ENCODE measurements at places on chromosomes 3 and 15. TPM values are rescaled to one million over a fixed set of nuclear protein-coding genes. Genes with fewer than 3 reads are reported as not detected.

The NR1I2 gene
- under 0.01 TPM for total RNA-seq

The KLHL6 gene
- not detected for total RNA-seq

The FAM240A gene
- total RNA-seq = not detected

GRCh38 chr3:132325103-132325606, 7.9 kb downstream of the ACP3 start:
- no peak overlapping the region for H3K27ac ChIP-seq
- no peak for DNase-seq
- H3K36me3 ChIP-seq = no peaks in the 10 kb centered on the region

GRCh38 chr15:67009576-67010569, 55.5 kb upstream of the SMAD3 start:
- no peaks in the 10 kb centered on the region for H3K4me1 ChIP-seq
- no peaks in the 10 kb centered on the region for H3K36me3 ChIP-seq
- no peak for DNase-seq
- H3K4me3 ChIP-seq = no peak overlapping the region
- H3K27ac ChIP-seq = no peak overlapping the region
- no peaks in the 10 kb centered on the region for H3K27me3 ChIP-seq

DNA sequence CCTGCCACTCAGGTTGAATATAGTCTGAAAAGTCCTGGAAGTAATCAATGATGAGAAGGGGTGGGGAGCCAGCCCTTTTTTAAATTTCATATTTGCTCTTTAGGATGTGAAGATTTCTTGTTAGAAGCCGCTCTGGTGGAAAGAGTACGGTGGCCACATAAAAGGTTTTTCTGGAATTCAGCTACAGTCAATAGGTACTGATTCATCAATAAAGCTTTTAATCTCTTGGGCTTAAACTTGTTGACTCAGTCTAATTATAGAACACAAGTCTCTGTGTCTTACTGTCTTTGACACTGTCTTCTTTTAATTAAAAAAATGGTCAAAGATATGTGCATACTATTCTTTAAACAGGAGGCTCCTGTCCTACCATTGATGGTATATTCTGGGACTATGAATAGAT, 99.9 kb upstream of the TP63 start:
- no peak overlapping the region for H3K4me3 ChIP-seq
- DNase-seq = no peak
- no peaks in the 10 kb centered on the region for H3K36me3 ChIP-seq
- H3K27me3 ChIP-seq = no peaks in the 10 kb centered on the region

DNA sequence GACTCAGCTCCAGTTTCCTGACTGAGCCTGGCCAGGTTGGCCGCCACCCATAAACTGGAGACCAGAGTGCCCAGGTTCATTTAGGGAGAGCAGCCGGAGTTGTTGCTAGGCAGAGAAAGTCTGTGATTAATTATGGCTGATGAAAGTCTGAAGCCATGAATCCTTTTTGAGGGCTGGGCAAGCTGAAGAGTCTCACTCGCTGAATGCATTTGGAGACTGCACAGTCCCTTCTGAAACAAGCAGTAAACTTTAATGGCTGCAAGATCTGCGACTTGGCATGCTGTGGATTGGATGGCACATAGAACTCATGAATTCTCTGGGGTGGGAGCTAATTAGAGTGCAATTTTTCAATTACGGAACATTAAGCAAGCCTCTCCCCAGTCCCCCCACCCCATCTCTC, 282.1 kb downstream of the RPLP1 start:
- H3K36me3 ChIP-seq = no peaks in the 10 kb centered on the region
- H3K27ac ChIP-seq = no peak overlapping the region
- H3K27me3 ChIP-seq = no peaks in the 10 kb centered on the region
- no peaks in the 10 kb centered on the region for H3K4me1 ChIP-seq
- DNase-seq = no peak
